ENCODE measurements at places on chromosomes 5 and 9. TPM values are rescaled to one million over a fixed set of nuclear protein-coding genes. Genes with fewer than 3 reads are reported as not detected.

DNA sequence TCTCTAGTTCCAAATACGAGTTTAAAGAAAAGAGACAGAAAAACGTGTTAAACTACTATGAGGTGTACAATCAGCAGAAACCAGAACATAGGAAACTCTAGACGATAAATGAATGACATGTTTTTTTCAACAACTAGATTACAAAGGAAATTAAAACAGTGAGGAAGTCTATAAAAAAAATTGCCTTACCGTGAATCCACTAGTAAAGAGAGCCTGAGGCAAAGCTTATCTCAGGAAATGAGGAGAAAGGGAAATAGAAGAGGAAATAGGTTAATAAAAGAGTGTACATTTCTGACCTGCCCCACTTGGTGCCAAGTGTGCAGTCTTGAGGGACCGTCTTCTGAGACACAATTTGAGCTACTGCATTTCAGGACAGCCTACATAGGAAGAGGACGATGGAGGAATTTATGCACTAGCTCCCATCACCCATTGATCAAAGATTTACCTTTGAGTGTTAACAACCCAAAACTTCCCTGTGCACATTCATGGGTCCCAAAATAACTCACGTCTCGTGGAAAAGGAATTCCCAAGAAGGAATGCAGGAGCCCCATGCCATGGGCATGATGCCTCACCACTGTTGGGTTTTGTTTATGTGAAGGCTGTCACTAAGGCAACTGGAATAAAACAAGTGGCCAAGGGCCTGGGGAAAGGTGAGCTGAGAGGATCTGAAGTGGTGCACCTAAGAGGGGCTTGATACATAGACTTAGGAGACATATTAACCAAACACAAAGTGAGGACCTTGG lies 53.6 kb upstream of the SLC1A3 start:
- no peak for DNase-seq

DNA sequence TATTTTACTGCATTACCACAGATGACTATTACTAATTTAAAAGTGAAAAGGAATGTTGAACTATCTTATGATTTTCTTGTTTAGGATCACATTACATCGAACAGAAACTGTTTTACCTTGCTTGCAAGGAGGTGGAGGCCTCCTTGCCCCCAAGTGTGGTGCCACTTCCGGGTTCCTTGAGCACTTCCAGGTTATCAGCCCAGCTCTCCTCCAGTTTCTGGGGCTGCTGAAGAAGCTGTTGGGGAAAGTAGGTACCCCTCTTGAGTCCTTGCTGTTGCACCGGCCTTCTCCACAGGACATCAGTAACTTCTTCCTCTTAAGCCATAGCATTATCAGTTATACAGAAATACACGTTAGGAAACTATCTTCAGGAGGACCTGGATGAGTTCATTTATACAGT lies 278.2 kb downstream of the DMRT2 start:
- no peak for DNase-seq

- DNase-seq: no peak
Observed at GRCh38 chr9:131657037-131657377, 82.9 kb downstream of the RAPGEF1 start.

DNA sequence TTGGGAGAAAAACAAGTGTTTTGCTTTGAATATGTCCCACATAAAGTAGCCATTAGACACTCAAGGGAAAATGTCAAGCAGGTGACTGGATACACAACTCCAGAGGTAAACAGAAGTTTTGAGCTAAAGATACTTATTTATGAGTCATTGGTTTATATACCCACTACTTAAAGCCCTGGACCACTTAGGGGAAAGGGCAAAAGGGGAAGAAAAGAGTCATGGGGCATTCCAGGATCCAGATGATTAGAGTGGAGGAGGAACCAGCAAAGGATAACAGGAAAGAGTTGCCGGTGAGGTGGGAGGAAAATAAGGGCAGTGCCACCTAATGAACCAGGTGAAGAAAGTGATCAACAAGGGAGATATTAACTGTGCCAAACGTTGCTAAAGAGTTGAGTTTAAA lies 254.2 kb upstream of the NR4A3 start:
- no peak for DNase-seq

GRCh38 chr5:72117307-72117706 lies 10.0 kb downstream of the MAP1B start:
- no peak for DNase-seq

DNA sequence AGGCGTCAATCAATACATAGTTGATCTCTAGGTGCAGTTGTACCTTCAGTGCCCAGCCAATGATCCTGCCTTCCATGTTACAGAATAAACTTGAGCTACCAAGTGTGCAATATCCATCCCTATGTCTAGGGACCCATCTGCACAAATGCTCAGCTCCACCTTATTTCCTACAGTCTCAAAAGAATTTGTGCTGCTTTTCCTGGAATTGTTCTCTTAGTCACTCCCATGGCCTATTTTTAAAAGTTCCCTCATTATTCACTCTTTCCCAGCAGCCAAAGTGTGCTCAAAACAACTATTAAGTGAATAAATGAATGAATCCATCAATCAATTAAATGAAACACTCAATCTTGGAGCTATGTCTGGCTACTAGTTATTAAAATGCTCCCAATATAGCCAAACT lies 14.7 kb downstream of the LIX1 start:
- no peak for DNase-seq

- no peak for DNase-seq
Observed at GRCh38 chr9:91661451-91661850, 237.8 kb upstream of the NFIL3 start.

DNA sequence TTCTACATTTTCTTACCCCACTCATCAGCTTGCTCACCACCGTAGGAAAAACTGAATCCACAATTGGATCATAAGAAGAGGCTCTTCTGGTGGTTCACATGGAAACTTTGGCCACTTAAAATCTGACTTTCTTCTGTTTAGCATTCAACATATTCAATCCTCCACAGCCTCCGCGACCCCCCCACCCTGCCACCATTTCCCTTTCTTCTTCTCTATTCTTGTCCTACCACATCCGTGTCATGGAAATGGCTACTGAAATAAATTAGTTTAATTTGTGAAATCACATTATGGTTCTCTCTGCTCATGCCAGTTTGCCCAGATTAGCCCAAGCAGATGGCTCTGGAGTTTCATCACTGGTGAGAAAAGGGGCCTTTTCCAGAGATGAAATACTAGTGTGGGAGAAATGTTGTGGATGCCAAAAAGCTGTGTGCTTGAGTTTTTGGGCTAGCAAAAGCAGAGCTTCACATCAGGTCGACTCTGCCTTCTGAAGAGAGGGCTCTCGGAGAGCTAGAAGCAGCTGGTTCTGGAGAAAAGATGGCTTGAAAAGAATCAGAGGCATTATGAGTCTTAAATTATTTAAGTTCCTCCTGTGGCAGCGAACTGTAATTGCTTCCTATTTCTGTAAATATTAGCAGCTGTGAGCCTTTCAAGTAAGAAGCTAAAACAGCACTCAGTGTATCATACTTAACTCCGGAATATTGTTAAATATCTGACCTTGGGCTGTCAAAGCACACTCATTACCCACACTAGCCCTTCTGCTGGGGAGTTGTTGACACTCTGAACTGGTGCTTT lies 107.1 kb downstream of the MAT2B start:
- DNase-seq: no peak

- no peak for DNase-seq
Observed at GRCh38 chr9:35569206-35569605, 35.9 kb upstream of the TESK1 start.

DNA sequence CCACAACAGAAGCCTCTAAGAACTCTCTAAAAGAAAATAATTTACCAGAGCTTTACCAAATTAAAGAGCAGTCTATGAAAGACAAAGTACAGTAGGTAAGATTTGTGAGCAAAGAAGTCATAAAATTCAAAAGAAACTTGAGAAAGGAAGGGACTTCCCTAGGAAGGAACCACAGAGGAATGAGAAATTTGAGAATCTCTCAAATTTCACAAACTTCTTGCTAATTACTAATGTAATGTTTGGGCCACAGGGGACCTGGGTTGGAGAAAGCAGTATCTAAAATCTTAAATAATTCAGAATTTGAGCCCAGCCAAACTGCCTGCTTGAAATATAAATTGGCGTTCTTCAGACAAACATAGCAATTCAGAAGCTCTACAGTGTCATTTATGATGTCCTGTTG lies 225.0 kb upstream of the PRR16 start:
- no peak for DNase-seq

DNA sequence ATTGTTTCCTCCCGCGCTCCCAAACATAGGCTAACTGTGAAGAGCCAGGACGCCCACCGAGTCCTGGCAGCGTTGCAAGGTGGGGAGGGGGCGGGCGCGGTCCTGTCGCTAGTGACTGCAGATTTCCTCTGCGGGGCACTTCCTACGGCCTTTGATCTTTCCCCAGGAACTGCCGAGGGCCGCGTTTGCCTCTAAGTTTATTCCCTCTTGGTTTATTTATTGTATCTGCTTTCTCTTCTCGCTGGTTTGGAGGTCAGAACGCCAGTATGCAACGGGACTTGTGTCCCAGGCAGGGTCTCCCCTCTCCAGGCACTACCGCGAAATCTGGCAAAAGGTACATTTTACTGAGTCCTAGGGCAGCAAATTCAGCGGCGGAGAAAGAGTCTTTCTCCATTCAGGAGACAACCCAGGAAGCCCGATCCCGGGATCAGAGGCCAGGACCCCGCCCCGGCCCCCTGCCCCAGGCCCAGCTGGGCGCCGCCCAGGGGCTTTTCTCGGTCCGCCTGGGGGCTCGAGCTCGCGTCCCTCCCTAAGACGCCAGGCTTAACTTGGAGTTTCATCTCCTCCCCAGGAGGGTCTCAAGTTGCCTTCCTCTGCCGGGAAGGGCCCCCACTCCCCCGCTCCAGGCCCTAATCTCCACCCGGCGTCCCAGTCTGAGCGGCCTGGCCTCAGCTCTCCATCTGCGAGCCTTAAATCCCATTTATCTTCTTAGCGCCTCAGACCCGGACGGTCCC lies 884 bp upstream of the EGFLAM start:
- no peak for DNase-seq

DNA sequence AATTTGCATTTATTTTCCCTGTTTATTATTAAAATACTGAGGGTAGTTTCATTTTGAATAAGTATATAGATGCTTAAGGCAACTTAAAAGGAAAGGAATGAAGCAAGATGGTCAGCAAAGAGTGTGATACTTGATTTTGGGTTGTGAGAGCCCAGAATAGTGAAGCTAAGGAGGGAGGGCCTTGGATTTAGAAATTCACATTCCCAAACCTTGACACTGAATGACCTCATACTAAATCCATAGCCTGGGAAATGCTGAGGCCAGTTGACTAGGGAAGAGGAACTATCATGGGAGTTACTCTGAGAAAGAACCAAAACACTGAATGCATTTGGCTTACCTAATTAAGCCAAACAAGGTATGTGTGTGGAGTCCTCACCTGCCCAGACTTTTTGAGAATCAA lies 292.5 kb downstream of the SPATA31D1 start:
- DNase-seq: no peak

Gene ANKRD20A1
- total RNA-seq: not detected

Gene SLC6A19
- total RNA-seq: not detected

Gene EMB
- total RNA-seq: 11.6 TPM

Gene FAM120A
- 171 TPM for total RNA-seq

Gene IRX2
- total RNA-seq: not detected

DNA sequence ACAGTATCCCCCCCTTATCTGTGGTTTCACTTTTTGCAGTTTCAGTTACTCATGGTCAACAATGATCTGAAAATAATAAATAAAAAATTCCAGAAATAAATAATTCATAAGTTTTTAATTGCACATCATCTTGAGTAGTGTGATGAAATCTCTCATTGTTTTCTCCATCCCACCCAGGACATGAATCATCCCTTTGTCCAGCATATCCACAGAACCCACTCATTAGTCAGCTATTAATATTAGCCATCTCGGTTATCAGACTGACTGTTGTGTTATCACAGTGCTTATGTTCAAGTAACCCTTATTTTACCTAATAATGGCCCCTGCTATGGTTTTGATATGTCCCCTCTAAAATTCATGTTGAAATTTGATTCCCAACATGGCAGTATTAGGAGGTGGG lies 40.7 kb downstream of the FAM114A2 start:
- DNase-seq: no peak

DNA sequence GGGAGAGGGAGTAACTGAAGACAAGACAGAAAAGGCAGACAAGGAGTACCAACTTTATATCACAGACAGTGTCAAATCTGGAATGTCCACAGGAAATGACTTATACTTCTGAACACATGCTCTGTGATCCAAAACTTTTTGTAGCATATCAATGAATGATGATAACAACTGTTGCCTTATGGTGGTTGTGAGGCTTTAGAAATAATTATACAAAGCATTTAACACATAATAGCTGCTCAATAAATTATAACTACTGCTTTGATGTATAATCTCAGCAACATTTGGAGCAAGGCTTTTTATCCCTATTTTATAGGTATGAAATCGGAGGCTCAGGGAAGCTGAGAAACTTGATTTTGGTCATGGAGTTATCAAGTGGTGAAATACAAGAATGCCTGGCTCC lies 3.3 kb upstream of the ASTN2 start:
- no peak for DNase-seq

GRCh38 chr5:54696931-54697330 lies 179.4 kb downstream of the SNX18 start:
- DNase-seq: no peak

Gene TXNDC8
- not detected for total RNA-seq

Gene LRSAM1
- 44.0 TPM for total RNA-seq

Gene GFRA3
- total RNA-seq: not detected

GRCh38 chr9:106931466-106931865 lies 68.5 kb downstream of the ZNF462 start:
- DNase-seq: no peak

DNA sequence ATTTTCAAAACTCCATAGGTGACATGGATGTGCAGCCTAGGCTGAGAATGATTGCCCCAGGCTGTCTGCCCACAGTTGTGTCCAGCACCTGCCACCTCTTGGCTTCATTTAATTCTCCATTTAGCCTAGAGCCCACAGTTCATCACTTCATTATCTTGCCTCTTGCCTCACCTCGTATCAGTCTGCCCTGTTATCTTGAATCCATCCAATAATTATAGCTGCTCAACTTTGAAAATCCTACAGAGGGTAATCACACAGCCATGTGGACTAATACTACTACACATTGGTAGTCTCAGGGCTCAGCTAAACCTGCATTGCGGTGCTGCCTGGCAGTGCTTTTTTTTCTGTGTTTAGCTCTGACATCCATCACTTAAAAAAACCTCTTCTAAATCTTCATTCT lies 7.4 kb downstream of the UGCG start:
- DNase-seq: no peak

DNA sequence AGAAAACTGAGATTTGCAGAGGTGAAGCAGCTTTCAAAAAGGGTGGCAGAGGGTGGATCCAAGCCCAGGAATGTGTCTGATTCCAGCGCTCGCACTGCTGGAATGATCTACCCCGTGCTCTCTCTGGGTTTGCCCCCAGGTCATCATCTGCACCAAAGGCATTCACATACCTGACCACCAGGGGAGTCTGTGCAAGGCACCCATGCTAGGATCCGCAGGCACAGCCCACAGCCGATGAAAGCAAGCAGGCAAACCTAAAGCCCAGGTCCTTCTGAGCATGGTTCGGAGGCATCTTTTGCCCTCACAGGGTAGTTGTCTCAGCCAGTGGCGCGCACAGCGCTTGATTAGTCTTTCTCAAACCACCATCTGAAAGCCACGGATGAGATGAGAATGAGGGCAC lies 56.6 kb downstream of the TEK start:
- DNase-seq: no peak
